ENCODE measurements at places on chromosomes 1 and 21. TPM values are rescaled to one million over a fixed set of nuclear protein-coding genes. Genes with fewer than 3 reads are reported as not detected.

- peaks cover 27% of the 10 kb centered on the region for H3K4me1 ChIP-seq
- H3K36me3 ChIP-seq: peaks cover 1% of the 10 kb centered on the region
- peak overlapping the region; percentile 24 for H3K27ac ChIP-seq
- peak overlapping the region; percentile 45 for H3K4me3 ChIP-seq
- H3K27me3 ChIP-seq: no peaks in the 10 kb centered on the region
- no peak for DNase-seq
These were observed 3.4 kb downstream of the BLZF1 start for GRCh38 chr1:169371404-169371803.

- DNase-seq: peak; percentile 3
- no peak overlapping the region for H3K27ac ChIP-seq
- peaks cover 39% of the 10 kb centered on the region for H3K27me3 ChIP-seq
- H3K4me3 ChIP-seq: no peak overlapping the region
- H3K4me1 ChIP-seq: peaks cover 17% of the 10 kb centered on the region
These were observed 37.0 kb upstream of the RXRG start for GRCh38 chr1:165481820-165482532.

DNA sequence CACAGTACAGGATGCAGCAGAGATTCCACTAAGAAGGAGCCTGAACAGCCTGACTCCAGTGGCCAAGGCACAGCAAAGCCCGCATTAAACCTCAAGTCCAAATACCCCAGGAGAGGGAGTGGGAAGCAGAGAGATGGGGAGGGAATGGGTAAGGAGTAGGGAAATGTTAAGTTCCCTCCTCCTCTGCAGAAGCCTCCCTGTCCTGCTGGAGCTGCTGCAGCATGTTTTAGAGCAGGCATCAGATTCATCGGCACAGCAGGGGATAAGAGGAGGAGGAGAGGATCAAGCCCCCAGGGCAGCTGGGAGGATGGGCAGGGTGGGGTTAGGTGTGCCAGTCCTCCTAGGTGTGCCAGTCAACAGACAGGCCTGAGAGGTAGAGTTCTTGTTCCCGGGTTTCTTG lies 709.7 kb downstream of the PTPRU start:
- H3K36me3 ChIP-seq: no peaks in the 10 kb centered on the region
- H3K4me3 ChIP-seq: no peak overlapping the region
- no peak overlapping the region for H3K27ac ChIP-seq
- no peak for DNase-seq
- H3K4me1 ChIP-seq: no peaks in the 10 kb centered on the region

- peak overlapping the region; percentile 99 for H3K4me3 ChIP-seq
- no peaks in the 10 kb centered on the region for H3K27me3 ChIP-seq
- DNase-seq: no peak
- H3K27ac ChIP-seq: peak overlapping the region; percentile 86
- H3K4me1 ChIP-seq: peaks cover 47% of the 10 kb centered on the region
These were observed 658 bp downstream of the UBXN11 start for GRCh38 chr1:26305667-26306289.

GRCh38 chr1:37325010-37325409 lies 149.4 kb upstream of the ZC3H12A start:
- H3K27me3 ChIP-seq: peaks cover 27% of the 10 kb centered on the region
- H3K36me3 ChIP-seq: no peaks in the 10 kb centered on the region
- no peaks in the 10 kb centered on the region for H3K4me1 ChIP-seq
- no peak for DNase-seq

SLC9A1 gene
- total RNA-seq: 25.5 TPM

All from activated T-cell treated with anti-CD3 and anti-CD28 coated beads, Interleukin-2, amount 50 U/mL, for 72 hours (primary cell).